ENCODE measurements at places on chromosomes 16 and 17.

DNA sequence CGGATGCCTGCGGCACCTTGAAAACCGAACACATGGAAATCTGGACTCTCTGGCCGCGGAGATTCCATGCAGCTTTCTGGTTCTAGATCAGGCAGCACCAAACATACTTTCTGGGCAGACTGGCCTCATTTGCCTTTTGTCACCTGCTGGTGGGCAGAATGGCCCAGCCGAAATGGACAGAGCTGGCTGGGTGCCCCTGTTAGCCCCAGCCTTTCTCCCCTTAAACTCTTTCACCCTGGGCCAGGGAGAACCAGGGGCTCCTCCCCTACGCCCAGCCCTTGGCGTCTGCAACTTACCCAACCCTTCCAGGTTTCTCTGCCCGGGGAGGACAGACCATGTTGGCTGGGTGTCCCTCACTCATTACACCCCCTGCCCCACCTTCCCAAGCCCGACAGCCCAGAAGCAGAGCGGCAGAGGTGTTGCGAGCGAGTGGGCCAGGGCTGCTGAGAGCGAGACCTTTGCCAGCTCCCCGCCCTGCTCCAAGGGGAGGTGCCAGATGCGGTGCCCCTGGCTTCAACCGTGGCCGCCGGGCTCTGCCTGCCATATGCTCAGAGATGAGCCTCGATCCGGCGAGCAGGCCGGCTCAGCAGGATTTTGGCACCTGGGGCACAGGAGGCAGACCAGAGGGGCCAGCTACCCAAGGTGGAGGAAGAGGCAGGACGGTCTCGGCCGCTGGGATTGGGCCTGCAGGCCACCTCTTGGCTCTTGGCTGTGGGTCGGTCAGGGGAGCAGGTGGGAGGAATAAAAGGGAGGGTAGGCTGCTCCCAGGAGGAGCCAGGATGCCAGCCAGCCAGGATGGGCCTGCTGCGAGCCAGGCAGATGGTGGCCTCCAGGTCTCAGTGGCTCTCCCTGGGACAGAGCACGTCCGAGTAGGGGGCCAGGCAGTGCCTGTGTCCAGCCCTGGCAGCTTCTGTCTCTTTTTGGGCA is 191.3 kb downstream of the NTN1 start:
- DNase-seq = no peak

DNA sequence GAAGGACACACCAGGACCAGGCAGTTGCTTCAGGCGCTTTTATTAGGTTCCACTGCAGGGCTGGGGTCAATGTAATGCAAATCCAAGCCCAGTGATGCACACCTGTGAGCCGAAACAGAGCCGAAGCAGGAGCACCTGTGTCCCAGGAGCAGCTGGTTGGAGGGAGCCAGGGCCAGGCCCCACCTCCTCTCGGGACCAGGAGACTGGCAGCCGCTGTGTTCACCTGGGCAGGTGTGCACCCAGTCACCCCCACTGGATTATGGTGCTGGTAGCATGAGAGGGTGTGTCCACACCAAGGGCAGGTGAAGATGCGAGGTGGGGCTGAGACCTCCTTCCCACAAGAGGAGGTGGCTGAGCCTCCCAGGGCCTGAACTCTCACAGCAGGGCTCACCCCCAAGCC is 4.7 kb upstream of the FAAP100 start:
- no peak for DNase-seq

DNA sequence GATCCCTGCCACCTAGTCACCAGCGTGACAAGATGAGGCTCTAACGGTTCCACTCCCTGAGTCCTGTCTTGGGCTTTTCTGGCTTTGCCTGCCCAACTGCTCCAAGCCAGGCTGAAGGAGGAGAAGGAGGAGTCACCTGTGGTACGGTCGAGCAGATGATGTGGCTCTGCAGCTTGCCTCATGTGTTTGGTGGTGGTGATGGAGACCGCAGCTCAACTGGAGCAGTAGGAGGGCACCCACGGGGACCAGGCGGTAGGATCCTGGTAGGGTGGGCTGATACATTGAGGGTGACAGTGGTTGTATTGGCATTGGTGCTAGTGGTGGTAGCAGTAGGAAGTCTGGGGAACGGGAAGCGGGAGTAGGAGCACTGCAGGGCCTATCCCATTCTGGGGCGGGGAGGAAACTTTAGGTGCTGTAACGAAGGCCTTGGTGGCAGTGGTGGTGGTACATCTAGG is 202.8 kb upstream of the WSB1 start:
- no peak for DNase-seq

- no peak for DNase-seq
Observed at GRCh38 chr17:72332367-72332766, 211.5 kb downstream of the SOX9 start.

GRCh38 chr17:49315551-49316257 is 46.3 kb downstream of the ZNF652 start:
- DNase-seq = peak; percentile 90

Data from inflammatory macrophage treated with lipopolysaccharide for 1 hour (primary cell).